ENCODE measurements at places on chromosomes 1 and 21.

GRCh38 chr1:185570962-185571361, 163.2 kb upstream of the HMCN1 start:
- DNase-seq: peak; percentile 73

GRCh38 chr1:204837440-204838084, 33.1 kb upstream of the NFASC start:
- DNase-seq: peak; percentile 61

- no peak for DNase-seq
Measured at GRCh38 chr1:193927550-193927949, 741.1 kb upstream of the B3GALT2 start.

DNA sequence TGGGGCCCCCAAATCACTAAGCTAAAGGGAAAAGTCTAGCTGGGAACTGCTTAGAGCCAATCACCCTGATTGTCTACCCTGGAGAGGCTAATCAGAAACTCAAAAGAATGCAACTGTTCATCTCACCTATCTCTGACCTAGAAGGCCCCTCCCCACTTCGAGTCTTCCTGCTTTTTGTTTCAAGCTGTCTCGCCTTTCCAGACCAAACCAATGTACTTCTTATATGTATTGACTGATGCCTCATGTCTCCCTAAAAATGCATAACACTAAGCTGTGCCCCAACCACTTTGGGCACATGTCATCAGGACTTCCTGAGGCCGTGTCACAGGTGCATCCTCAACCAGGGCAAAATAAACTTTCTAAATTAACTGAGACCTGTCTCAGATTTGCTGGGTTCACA, 209.5 kb downstream of the APP start:
- no peak for DNase-seq

DNA sequence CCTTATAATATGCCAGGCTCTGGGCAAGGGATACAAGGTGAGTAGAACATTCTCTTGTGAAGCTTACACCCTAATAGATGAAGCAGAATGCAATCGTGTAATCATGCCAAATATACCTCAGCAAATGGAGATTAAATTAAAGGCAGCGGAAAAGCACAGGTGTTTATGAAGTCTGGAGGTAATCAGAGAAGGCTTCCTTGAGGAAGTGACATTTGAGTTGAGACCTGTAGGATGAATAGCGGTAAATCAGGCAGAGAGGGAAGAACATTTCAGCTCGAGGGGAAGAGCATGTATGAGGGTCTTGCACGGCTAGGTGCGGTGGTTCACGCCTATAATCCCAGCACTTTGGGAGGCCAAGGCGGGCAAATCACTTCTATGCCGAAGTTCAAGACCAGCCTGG, 13.5 kb downstream of the E2F2 start:
- no peak for DNase-seq

- no peak for DNase-seq
Measured at GRCh38 chr1:54323324-54323739, 82.9 kb downstream of the SSBP3 start.

DNA sequence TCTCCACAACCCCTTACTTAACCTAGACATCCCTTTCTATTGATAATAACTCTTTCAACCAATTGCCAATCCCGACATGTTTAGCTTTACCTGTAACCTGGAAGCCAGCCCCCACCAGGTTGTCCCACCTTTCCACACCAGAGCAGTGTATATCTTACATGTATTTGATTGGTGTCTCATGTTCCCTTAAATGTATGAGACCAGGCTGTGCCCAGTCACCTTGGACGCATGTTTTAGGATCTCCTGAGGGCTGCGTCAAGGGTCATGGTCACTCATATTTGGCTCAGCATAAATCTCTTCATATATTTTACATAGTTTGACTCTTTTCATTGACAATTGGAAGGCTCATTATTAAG, 5.3 kb upstream of the SLC19A1 start:
- DNase-seq: no peak

- DNase-seq: no peak
Measured at GRCh38 chr1:46642115-46642680, 25.6 kb upstream of the MOB3C start.

- DNase-seq: no peak
Measured at GRCh38 chr1:16141573-16142336, 14.1 kb downstream of the EPHA2 start.

- peak; percentile 17 for DNase-seq
Measured at GRCh38 chr1:228782662-228783417, 47.6 kb downstream of the RHOU start.

GRCh38 chr1:235644693-235645305, 4.8 kb downstream of the GNG4 start:
- no peak for DNase-seq

DNA sequence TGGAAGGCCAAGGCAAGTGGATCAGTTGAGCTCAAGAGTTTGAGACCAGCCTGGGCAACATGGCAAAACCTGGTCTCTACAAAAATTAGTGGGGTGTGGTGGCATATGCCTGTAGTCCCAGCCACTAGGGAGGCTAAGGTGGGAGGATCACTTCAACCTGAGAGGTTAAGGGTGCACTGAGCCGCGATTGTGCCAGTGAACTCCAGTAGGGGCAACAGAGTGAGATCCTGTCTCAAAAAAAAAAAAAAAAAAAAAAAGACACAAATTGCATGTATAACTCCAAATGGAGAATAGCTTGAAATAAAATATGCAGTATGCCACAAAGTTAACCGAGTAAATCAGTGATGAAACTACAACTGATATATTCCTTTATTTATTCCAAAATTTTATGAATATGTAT, 51.6 kb downstream of the LRRC40 start:
- DNase-seq: no peak

GRCh38 chr1:99758073-99758511, 8.3 kb downstream of the FRRS1 start:
- DNase-seq: no peak

DNA sequence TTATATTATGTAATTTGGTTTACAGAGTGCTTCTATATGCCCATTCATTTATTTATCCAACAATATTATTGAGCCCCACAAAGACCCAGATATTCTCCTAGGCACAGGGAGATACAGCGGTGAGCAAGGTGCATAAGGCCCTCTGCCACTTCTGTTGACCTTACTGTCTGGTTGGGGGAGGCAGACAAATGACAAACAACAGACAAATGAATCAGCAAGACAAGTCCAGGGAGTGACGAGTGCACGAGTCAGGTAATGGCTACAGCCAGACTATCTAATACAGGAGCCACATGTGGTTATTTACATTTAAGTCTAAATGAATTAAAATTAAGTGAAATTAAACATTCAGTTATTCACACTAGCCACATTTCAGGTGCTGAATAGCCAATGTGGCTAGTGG, 22.0 kb upstream of the BCAR3 start:
- peak; percentile 92 for DNase-seq

- DNase-seq: no peak
Measured at GRCh38 chr1:6011161-6011945, 19.1 kb upstream of the NPHP4 start.

GRCh38 chr1:8423692-8424538, 106.0 kb downstream of the SLC45A1 start:
- peak; percentile 70 for DNase-seq

- no peak for DNase-seq
Measured at GRCh38 chr1:32889731-32890278, 3.5 kb downstream of the HPCA start.

- no peak for DNase-seq
Measured at GRCh38 chr1:118866330-118866729, 121.8 kb downstream of the TBX15 start.

GRCh38 chr1:71106658-71107322, 26.0 kb upstream of the ZRANB2 start:
- no peak for DNase-seq

GRCh38 chr1:70319750-70320149, 34.8 kb downstream of the ANKRD13C start:
- peak; percentile 96 for DNase-seq

GRCh38 chr1:13749543-13750341, 49.8 kb downstream of the PRDM2 start:
- peak; percentile 66 for DNase-seq

GRCh38 chr1:110487726-110488125, 31.2 kb downstream of the KCNA10 start:
- no peak for DNase-seq

GRCh38 chr1:245810789-245811337, 656.1 kb downstream of the KIF26B start:
- DNase-seq: no peak

- no peak for DNase-seq
Measured at GRCh38 chr1:8876087-8876486, 2.4 kb downstream of the ENO1 start.

GRCh38 chr21:37412603-37413360, 46.2 kb downstream of the DYRK1A start:
- DNase-seq: no peak

DNA sequence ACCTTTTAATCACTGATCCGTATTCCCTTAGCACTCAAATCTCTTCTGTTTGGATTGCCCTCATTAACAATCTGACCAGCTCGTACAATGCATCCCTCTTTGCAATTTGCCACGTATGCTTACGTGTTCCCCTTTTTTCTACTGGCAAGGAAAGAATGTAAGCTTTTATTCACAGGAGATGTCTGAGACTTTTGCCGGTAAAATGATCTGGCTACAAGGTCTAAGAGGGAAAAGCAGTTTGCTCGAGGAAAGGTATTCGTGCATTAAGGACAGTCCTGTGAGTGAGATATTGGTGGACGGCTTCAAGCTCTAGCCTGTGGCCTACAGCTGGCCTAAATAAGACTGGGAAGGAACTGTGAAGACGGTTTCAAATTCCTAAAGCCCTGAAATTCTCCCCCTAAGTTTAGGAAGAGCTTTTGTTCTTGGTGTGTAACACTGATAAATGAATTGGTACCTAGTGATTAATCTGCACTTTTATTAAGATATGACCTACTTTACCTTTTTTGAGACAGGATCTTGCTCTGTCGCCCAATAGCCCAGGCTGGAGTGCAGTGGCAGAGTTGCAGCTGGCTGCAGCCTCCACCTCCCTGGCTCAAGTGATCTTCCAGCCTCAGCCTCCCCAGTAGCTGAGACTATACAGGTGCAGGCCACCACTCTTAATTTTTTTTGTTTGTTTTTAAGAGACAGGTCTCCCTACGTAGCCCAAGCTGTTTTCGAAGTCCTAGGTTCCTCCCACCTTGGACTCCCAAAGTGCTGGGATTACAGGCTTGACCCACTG, 895 bp upstream of the UBR4 start:
- DNase-seq: peak; percentile 19

DNA sequence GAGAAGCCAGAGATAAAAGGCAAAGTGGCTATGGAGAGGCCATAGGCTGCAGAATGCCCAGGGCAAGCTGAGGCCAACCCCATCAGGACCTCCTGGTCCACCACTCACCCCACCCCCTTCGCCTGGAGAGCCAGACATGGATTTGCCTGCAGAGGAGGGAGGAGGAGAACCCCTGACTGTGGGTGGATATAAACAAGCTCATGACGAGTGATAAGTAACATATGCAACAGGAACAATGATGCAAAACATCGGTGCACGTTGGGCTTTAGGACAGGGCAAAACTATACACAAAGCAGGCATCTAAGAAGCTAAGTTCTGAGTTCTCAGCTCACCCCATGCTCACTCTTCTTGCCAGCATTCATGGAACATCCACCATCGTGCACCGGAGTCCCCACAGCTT, 150.3 kb downstream of the ETS2 start:
- no peak for DNase-seq

DNA sequence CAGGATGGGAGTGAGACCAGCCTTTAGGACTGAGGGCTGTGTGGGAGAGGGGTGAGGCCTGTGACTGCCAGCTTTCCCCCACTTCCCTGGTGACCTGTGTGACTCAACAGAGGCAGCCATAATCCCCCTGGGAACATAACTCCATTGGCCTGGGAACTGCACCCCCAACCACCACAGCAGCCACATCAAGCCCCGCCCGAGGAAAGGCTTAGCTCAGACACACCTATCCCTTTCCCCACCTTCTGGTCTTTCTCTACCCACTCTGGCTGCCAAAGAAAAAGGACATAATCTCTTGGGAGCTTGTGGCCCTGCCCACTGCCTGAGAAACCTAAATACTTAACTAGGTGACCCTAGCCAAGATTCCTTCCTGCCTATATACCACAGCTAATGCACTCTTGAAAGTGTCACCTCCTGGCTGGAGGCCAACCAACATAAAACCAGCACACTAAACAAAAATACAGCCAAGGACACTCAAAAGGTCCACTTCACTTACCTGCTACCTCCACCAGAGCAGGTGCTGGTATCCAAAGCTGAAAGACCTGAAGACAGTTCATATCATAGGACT, 406.6 kb upstream of the CAMK1G start:
- DNase-seq: no peak

GRCh38 chr21:44379991-44380865, 26.8 kb downstream of the TRPM2 start:
- DNase-seq: no peak

DNA sequence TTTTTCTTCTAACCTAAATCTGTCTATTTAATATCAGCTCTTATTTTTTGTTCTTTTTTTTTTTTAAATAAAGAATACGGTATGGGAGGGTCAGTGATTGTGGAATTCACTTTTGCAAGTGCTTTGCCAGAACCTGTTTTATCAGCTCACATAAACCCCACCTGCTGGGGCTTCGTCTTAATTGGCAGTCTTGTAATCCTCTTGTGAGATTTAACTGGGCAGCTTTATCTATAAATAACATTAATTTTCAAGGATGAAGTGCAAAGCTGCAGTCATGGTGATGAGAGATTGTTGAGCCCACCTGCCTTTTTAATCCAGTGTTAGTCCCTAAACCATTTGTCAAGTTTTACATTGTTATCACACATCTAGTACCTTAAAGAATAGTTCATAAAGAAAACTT, 18.2 kb upstream of the PDC start:
- no peak for DNase-seq

- DNase-seq: no peak
Measured at GRCh38 chr1:209547626-209548025, 35.9 kb upstream of the CAMK1G start.

- peak; percentile 2 for DNase-seq
Measured at GRCh38 chr1:199515261-199515660, 512.2 kb upstream of the NR5A2 start.

GRCh38 chr1:34844252-34844634, 15.3 kb downstream of the SMIM12 start:
- no peak for DNase-seq

GRCh38 chr1:100628631-100629081, 90.7 kb downstream of the GPR88 start:
- DNase-seq: peak; percentile 59

- no peak for DNase-seq
Measured at GRCh38 chr21:37986751-37987399, 70.6 kb upstream of the KCNJ6 start.

- no peak for DNase-seq
Measured at GRCh38 chr1:230812568-230812967, 55.8 kb downstream of the C1orf198 start.

- peak; percentile 37 for DNase-seq
Measured at GRCh38 chr1:8674912-8675311, 142.5 kb downstream of the RERE start.
